CD4-positive, CD25-positive, alpha-beta regulatory T cell (primary cell): ENCODE measurements at places on chromosomes 6 and 20. TPM values are rescaled to one million over a fixed set of nuclear protein-coding genes. Genes with fewer than 3 reads are reported as not detected.

The SIRPB2 gene
- total RNA-seq, result not detected

- no peak for DNase-seq
- H3K36me3 ChIP-seq, result no peaks in the 10 kb centered on the region
- H3K27me3 ChIP-seq, result peaks cover 2% of the 10 kb centered on the region
Measured at GRCh38 chr20:8190043-8190880, 58.2 kb downstream of the PLCB1 start.

DNA sequence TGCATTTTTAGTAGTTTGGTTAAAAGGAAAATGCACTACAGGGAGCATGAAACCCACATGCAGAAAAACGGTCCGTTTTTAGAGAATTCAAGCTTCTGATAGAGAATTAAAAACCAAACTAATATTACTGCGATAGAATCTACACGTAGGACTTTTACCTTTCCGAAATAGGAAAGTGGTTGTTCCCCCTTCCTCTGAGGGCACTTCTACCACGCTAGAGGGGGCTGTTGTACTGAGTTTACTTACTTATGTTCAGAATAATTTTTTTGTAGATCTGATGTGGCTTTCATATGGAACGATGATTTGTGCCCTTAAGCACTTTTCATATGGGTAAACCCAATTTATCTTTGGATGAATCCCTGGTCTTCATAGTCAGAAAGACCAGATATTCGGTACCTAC, 264.3 kb upstream of the PLN start:
- H3K4me3 ChIP-seq, result no peak overlapping the region
- peak; percentile 16 for DNase-seq
- H3K27me3 ChIP-seq, result peaks cover 6% of the 10 kb centered on the region
- H3K4me1 ChIP-seq, result no peaks in the 10 kb centered on the region
- H3K36me3 ChIP-seq, result no peaks in the 10 kb centered on the region

- H3K4me3 ChIP-seq, result peak overlapping the region; percentile 62
- H3K36me3 ChIP-seq, result no peaks in the 10 kb centered on the region
- H3K27ac ChIP-seq, result peak overlapping the region; percentile 81
- DNase-seq, result no peak
- H3K4me1 ChIP-seq, result peaks cover 13% of the 10 kb centered on the region
Measured at GRCh38 chr20:35541118-35541782, 628 bp upstream of the ERGIC3 start.

GRCh38 chr20:37630993-37631392, 62.8 kb upstream of the CTNNBL1 start:
- DNase-seq, result no peak
- H3K4me1 ChIP-seq, result no peaks in the 10 kb centered on the region
- no peak overlapping the region for H3K4me3 ChIP-seq
- H3K27ac ChIP-seq, result no peak overlapping the region

DNA sequence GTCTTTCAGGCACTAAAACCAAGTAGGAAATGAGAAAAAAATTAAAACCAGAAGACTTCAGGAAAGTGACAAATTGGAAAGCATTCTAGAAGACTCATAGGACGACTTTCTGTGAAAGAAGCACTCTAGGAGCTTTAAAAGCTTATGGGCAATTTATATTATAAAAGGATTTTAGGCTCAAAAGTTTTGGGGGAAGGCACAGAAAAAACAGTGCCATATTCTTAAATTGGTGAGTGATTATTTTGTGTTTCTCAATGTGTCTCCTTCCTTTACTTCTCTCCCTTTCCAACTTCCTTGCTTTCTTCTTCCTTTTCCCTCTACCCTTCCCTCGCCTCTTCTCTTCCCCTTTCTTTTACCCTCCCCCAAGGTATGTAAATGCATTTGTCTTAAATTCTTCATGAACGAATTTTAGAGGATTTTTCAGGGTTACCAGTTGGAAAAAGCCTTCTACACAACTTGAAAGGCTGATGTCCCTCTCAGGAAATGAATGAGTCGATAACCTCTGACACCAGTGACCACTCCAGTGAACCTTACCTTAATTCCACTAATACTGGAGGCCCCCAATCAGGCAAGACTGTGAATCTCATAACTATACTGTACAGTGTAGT, 2.6 kb upstream of the LIN28B start:
- no peaks in the 10 kb centered on the region for H3K36me3 ChIP-seq
- peaks cover 86% of the 10 kb centered on the region for H3K27me3 ChIP-seq
- no peak overlapping the region for H3K4me3 ChIP-seq
- DNase-seq, result no peak

DNA sequence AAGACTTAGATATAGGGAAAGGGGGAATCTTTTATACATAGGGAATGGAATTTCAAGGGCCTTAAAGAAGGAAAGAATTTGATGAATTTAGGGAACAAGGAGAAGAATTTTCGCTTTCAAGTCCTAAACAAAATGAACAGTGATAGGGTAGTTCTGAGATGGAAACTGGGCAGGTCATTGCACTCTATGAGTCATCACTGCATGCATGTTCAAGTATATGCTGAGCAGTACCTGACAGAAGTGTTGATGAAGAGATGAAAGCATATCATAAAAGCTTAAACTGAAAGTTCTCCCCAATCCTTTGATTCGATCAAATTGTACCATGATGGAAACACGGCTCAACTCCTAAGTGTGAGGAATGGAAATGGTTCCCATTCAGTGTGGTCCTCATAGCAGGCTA, 271.0 kb downstream of the TSHZ2 start:
- H3K4me1 ChIP-seq, result no peaks in the 10 kb centered on the region
- peaks cover 3% of the 10 kb centered on the region for H3K27me3 ChIP-seq
- H3K36me3 ChIP-seq, result no peaks in the 10 kb centered on the region
- no peak overlapping the region for H3K27ac ChIP-seq

GRCh38 chr20:41444821-41445220, 78.2 kb upstream of the EMILIN3 start:
- no peak for DNase-seq
- H3K36me3 ChIP-seq, result peaks cover 70% of the 10 kb centered on the region
- H3K27ac ChIP-seq, result no peak overlapping the region

- peaks cover 2% of the 10 kb centered on the region for H3K27me3 ChIP-seq
- no peak overlapping the region for H3K27ac ChIP-seq
- peak; percentile 7 for DNase-seq
- H3K36me3 ChIP-seq, result no peaks in the 10 kb centered on the region
- H3K4me3 ChIP-seq, result no peak overlapping the region
Measured at GRCh38 chr6:89144354-89144906, 1.4 kb upstream of the PM20D2 start.

- no peaks in the 10 kb centered on the region for H3K27me3 ChIP-seq
- no peak for DNase-seq
- H3K4me3 ChIP-seq, result no peak overlapping the region
- H3K36me3 ChIP-seq, result no peaks in the 10 kb centered on the region
Measured at GRCh38 chr20:4435671-4436455, 285.8 kb upstream of the PRND start.

DNA sequence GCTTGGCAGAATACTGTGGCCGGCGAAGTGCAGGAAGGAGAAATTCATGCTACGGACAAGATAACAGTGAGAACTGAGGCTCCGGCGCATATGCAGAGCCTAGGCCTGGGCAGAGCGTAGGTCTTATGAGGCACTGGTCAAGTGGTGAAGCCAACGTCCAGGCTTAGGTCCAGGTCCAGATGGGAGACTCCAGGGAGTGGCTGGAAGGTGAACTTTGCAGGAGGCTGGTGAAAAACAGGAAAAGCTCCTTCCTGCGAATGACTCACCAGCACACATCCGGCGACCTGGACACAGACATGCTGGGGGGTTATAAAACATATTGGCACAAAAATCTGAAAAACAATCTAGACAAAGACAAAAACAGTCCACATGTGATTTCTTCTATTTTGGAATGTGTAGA, 15.4 kb downstream of the C6orf141 start:
- H3K27ac ChIP-seq, result no peak overlapping the region
- no peak for DNase-seq
- no peaks in the 10 kb centered on the region for H3K27me3 ChIP-seq
- H3K4me1 ChIP-seq, result no peaks in the 10 kb centered on the region
- H3K4me3 ChIP-seq, result no peak overlapping the region

DNA sequence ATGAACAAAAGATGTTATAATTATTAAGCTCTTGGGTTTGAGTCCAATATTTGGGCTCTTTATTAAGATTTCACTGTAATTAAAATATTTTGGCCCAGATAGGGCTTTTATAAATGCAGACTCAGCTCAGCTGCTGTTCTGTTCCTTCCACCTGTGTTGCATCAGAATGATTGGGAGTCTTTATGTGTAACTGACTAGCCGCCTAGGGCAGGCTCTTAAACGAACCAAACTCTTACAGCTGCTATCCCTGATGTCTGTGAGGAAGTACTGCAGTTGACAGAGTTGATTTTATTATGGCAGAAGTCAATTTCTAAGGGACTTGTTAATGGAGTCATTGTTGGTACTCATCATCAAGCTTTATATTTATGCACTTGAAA, 144.7 kb downstream of the MYO6 start:
- no peaks in the 10 kb centered on the region for H3K27me3 ChIP-seq
- H3K36me3 ChIP-seq, result no peaks in the 10 kb centered on the region
- no peaks in the 10 kb centered on the region for H3K4me1 ChIP-seq
- DNase-seq, result no peak
- H3K27ac ChIP-seq, result no peak overlapping the region
- no peak overlapping the region for H3K4me3 ChIP-seq

The SLC17A3 gene
- total RNA-seq, result not detected

- no peak overlapping the region for H3K4me3 ChIP-seq
- H3K27ac ChIP-seq, result no peak overlapping the region
- H3K4me1 ChIP-seq, result no peaks in the 10 kb centered on the region
- no peaks in the 10 kb centered on the region for H3K27me3 ChIP-seq
- no peak for DNase-seq
Measured at GRCh38 chr6:160101277-160102205, 20.1 kb upstream of the SLC22A1 start.

The GCNT2 gene
- 6.9 TPM for total RNA-seq
